Activated CD4-positive, alpha-beta T cell treated with anti-CD3 and anti-CD28 coated beads, Interleukin-2, amount 50 U/mL, for 48 hours (primary cell): ENCODE measurements at places on chromosomes 2 and 18.

DNA sequence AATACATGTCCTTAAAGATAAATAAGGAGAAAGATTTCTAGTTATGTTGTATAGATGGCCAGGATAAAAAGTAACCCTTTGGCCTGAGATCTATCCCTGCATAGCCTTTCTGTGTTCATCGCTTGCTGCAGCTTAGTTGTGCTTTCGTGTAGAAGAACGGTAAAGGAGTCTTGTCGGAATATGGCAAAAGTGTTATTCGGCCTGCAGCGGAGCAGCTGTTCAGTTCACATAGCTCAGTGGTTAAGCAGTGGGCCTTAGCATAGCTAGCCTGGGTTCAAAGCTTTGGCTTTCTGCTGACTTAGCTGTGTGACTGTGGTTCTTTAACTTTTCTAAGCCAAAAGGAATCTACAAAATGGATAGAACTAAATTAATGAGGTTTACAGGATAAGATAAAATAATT is 55.4 kb downstream of the MALT1 start:
- DNase-seq = no peak

DNA sequence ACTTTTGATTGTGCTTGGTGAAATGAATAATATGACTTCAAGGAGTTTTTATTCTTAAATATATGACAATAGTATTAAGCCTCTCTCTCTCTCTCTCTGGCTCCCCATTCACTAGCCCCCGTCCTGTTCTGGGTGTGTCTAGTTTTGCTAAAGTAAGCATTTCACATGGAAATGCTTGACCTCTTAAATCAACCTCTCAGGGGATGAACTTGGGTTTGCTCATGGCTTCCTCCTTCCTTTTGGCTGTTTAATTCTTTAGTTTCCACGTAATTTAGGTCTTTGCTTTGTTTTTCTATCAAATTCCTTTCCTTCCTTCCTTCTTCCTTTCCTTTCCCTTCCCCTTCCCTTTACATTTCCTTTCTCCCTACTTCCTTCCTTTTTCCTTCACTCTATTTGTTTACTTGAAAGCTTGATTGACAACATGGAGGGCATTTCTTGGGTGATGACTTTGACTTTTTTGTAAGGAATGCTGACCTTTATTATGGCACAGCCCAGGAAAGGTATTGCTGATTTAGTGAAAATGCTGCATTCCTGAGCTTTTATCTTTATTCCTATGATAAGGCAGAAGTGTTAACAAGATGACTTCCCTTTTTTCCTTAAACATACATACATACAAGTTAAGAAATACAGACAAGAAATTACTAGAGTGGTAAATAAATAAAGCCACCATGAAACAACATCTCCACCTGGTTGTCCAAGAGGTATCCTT is 3.6 kb downstream of the DPP4 start:
- DNase-seq = no peak

- DNase-seq = no peak
Measured at GRCh38 chr18:37065254-37065653, 236.3 kb downstream of the KIAA1328 start.

DNA sequence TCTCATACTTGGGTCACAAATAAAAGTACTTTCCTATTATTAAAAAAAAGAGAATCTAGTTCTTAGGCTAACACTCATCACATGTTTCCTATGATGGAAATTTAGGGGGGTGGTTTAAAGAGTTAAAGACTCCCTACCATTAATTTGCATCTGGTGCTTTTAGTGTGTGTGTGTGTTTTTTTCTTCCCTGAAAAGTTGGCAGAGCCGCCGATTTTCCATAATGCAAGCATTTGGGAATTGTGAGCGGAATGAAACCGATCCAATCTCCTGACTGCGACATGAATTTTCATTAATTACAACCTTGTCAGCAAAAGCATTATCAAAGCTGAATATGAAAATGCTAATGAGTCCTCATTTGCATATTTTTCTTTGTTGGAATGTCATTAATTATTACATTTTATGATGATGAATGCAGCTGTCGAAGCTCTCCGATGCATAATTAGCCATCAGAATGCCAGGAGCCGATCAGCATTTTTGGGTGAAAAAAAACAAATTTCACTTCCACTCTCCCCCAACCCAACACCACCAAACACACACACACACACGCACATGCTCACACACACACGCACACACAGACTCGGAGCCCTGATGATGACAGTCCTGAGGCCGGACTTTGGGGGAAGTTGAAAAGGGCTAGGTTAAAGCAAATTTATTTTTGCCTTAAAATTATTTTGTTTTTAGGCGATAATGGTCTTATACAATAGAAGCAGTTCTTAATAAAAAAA is 165.4 kb downstream of the TCF4 start:
- no peak for DNase-seq

GRCh38 chr2:2260696-2261268 is 70.3 kb downstream of the MYT1L start:
- DNase-seq = no peak

- DNase-seq = no peak
Measured at GRCh38 chr18:3717376-3718025, 267.5 kb downstream of the TGIF1 start.

GRCh38 chr18:22103647-22104031 is 65.8 kb upstream of the GATA6 start:
- DNase-seq = no peak

GRCh38 chr2:32732912-32733472 is 105.1 kb downstream of the TTC27 start:
- no peak for DNase-seq

GRCh38 chr2:33497221-33497650 is 20.8 kb downstream of the RASGRP3 start:
- no peak for DNase-seq

- no peak for DNase-seq
Measured at GRCh38 chr2:232351686-232352510, 26.7 kb upstream of the ALPP start.

DNA sequence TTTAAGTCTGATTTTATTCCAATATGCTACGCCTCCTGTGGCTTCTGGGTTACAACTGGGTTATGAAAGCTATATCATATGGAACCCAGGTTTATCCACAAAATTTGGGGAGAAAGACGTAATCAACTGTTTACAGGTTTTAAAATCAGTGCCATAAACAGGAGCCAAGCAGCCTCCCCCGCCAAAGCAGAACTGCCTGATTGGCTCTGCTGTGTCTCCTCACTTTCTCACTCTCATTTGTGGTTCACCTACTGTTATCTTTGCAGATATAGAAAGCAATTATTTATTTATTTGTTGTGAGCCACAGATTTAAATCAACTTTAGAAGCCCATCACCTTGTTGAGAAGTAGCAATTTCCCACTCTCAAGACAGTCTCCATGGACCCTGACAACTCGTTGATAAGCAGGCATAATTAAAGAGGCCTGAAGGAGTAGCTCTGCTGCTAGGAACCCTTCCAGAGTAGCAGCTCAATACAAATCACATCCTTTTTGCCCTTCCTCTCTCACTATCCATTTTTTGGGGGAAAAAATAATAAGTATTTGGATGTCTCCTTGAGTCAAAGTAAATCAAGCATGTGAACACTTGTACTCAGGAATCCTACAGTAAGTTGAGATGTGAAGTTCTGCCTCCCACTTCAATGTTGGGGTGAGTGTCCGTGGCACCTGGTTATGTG is 191.0 kb upstream of the CCDC150 start:
- DNase-seq = no peak

DNA sequence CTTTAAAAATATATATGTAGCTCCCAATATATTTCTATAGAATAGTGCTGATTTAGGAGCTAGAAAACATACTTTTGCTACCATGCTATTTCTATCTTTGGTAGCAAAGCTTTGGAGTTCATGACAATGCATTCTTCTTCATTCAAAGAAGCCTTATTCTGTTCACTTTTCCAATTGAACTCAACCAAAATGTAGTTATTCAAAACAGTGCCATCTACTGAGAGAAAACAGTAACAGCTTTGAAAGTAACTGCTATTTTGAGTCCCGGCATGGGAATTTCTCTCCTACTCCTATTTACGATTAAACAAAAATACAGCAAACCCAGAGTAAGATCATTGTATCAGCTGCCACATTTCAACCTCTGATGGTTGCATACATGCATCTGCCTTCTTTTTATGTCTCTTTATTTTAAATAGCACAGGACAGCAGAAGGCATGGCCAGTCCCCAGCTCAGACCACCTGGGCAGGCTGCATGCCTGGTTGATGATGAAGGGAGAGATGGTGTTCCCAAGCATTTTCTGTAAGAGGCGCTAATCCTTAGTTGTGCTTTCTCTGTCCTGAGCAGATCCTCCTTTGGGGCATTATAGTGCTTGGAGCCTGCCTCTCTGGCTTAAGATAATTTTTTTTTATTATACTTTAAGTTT is 69.7 kb upstream of the SULT1C3 start:
- DNase-seq = no peak

GRCh38 chr2:68720665-68721064 is 13.9 kb upstream of the ARHGAP25 start:
- DNase-seq = no peak

DNA sequence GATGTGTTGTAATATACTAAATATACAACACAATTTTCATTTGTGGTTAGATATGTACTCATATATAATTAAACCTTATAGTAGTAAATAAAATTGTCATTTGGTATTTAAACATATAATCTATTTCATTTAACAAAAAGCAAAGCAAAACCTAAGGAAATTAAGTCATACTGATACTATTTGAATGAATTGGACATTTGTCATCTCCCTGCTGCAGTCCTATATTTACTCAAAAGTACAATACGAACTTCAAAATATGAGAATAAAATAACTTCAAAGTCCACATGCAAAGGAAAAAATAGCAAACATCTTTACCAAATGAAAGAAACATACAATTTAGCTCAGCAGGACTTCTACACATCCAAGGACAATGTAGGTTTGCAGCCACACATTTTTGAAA is 11.8 kb upstream of the HAT1 start:
- DNase-seq = no peak

DNA sequence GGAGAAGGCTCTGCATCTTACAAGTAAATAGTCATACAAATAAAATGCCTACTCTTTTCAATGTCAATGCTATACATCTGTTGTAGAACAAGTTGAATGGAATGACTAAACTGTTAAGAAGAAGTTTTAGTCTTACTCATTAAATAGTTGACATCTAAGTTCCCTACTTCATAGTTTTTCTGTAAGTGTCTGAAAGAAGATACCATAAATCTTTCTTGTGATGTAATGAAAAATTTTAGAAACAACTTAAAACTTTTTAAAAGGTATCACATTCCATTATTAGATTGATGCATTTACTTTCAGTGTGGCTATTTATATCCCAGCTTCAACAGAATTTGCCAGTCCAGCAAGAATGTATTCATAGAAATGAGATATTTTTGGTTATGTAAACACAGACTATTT is 185.2 kb upstream of the EPC2 start:
- DNase-seq = no peak

DNA sequence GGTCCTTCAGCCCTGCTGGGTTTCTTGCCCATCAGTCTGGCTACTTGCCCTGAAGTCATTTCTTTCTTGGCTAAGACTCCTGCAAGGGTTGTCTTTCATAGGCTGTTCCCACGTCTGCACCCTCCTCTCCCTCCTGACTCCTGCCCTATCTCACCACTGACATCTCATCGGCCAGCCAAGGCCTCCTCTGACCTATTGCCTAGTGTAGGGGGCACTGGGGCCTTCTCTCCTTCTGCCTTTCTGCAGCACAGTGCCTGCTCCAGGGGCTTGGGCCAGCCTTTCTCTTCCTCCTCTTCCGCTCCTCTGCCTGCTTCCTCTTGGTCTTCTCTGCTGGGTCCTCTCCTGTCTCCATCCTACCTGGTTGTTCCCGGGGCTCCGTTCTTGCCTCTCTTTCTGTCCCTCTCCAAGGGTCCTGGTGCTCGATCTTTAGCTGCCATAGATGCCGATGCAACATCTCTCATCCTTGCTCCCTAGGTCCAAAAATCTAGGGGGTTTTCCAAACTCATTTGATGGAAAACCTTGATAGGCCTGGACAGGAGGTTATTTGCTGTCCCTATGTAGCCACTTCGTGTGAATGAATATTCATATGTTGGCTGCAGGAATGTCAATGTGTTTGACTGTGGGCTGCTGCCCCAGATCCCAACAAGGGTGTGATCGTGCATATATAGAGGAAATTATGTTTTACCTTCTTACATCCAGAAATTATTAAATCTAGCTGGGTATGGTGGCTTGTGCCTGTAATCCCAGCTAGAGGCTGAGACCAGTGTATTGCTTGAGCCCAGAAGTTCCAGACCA is 9.7 kb upstream of the NT5DC4 start:
- no peak for DNase-seq

DNA sequence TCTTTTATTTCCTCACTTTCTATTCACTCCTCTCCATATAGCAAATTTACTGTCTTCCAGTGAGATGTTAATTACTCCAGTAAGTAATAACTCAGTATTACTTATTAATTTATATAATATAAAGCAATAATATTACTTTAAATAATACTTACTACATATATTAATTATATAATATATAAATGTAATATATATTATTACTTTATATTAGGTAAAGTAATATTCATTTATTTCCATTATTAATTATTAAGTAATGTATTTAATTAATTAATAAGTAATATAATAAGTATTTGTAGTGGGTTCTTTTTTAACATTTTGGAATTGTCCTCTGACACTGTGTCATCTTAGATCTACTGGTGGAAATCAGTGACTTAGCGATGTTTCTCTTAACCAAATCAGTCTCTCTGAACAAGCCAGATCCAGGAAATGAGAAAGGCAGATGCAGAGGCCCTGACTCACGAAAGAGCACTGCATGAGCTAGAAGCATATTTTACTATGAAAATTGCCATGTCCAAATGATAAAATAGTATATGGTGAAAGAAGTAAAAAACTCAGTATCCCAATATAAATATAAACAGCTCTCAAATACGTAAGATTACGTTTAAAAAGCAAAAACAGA is 115.9 kb downstream of the DSEL start:
- no peak for DNase-seq

DNA sequence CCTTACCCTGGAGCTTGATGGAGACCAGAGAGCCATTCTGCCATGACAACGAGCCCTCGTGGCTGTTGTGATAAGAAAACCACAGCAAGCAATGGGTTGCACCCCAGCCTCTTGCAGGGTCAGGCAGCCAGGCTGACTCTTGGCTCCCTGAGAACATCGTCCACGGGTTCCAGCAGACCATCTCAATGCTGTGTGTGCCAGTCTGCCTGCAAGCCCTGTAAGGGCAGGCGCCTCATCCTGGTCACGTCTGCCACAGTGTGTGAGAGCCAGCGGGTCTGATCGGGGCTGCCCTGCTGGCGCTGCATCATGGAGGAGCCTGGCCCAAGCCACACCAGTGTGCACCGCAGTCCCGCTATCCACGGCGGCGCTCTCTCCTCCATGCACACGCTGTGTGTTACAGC is 71.0 kb upstream of the MGAT4A start:
- no peak for DNase-seq
